ENCODE measurements at places on chromosomes 4 and X.

- no peak for DNase-seq
Observed at GRCh38 chrX:33808636-33809035, 323.5 kb downstream of the FAM47A start.

- DNase-seq = peak; percentile 9
Observed at GRCh38 chr4:112951362-112952312, 97.8 kb upstream of the ANK2 start.

DNA sequence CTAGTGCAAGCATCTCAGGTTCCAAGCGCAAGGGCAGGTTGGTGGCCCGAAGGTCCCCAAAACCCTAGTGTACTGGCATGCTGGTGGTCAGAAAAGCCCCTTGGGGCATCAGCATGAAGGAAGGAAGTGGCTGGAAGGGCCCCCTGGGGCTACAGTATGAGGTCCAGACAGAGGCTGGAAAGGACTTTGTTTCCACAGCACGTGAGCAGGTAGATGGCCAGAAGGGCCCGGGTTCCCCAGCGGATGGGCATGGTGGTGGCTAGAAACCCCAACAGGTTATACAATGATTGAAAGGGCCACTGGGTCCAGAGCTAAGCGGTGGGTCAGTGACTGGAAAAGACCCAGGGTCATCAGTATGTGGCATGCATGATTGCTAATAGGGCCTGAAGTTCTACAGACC lies 34.7 kb upstream of the DCAF8L1 start:
- DNase-seq = no peak

GRCh38 chr4:176840166-176840565 lies 47.4 kb upstream of the VEGFC start:
- DNase-seq = no peak

DNA sequence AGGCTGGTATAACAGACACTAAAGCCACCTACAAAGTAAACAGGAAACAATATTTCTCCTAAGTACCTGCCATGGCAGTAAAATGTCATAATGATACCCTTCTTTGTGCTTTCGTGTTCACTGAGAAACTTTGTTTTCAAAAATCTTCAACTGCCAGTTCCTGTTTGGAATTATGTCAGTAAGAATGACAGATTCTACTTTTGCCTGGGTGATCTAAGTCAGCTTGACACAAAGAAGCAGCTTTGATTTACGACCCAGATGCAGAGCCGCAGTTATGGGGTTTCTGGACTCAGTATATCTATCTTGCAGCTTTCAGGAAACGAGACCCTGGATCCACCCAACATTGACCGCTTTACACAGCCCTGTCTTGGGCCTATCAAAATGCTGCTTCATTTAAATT lies 71.2 kb downstream of the SNX25 start:
- no peak for DNase-seq

- DNase-seq = no peak
Observed at GRCh38 chr4:41748571-41749475, at the start of gene PHOX2B. TSS of gene PHOX2B (minus strand) at chr4:41748725. CDS start at chr4:41748610, 115 bp downstream.

DNA sequence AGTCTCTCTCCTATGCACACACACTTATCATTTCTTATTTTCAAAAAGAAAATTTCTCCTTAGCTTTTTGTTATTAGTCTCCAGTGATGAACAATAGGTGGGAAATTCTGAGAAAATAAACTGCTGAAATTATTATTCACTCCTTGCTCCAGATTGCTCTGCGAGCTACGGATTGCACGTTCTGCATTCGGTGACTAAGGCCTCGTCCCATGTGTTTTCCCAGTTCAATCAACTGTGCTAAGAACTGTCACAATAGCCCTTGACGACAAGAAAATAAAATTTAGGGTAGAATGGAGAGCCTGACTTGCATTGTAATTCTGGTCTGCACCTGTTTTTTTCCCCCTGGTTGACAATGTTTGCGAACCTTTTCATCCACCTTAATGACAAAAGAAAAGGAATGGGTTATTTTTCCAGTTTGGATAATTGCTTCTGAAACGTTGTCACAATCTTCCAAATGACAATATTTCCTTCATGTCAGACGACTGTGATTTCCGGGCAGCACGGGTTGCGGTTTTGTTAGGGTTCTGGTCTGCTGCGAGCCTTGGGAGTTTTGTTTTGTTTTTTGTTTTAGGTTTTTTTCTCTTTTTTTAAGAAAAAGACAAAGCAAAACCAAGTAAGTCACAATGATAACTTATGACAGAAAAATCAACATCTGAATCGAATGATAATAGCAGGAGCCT lies 124.5 kb upstream of the NOCT start:
- no peak for DNase-seq

- no peak for DNase-seq
Observed at GRCh38 chr4:159950707-159951106, 847.8 kb downstream of the RAPGEF2 start.

GRCh38 chr4:101540336-101540735 lies 193.0 kb upstream of the PPP3CA start:
- DNase-seq = peak; percentile 61

DNA sequence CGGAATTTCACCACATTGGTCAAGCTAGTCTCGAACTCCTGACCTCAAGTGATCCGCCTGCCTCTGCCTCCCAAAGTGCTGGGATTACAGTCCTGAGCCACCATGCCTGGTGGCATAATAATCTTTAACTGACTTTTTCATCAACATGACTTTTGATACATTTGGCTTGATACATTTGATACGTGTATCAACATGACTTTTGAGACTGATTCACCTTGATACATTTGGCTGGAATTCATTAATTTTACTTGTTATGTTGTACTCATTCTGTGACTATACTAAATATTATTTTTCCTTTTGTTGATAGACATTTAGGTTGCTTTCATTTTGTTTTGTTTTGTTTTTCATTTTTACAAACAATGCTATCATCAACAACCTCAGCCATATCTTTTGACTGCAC lies 6.3 kb downstream of the TMEM154 start:
- DNase-seq = no peak

GRCh38 chr4:5758741-5759140 lies 47.7 kb downstream of the EVC start:
- peak; percentile 6 for DNase-seq

- DNase-seq = no peak
Observed at GRCh38 chrX:33175201-33175600, 36.1 kb downstream of the DMD start.

DNA sequence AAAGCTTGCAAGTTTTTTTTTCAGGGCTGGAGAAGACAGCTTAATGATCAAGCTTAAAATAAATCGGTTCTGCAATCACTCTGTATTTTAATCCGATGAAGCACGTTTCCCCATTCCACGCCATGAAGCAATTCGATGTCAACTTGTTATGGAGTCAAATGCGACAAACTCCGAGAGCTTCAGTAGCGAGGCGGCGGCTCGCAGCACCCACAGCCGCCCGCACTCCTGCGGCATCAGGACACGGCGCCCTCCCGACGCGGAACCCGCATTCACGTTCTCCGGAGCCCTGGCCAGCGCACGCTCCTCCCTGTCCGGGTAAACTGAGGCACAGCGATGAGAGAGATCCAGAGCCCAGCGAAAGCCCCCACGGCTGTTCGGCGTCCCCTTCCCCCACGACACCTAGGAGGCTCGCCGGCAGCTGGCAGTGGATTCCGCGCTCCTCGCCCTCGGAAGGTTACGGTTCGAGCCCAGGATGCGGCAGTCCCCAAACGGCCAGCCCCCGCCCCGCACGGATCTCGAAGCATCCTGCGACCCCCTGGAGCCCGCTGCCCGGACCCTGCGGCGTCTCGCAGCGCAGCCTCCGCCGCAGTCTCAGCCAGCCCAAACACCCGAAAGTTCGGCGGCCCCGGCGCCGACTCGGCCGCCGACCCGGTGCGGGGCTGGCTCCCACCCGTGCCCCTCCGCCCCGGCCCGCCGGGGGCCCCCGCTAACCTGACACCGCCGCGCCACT lies 507 bp downstream of the MFAP3L start:
- DNase-seq = no peak

DNA sequence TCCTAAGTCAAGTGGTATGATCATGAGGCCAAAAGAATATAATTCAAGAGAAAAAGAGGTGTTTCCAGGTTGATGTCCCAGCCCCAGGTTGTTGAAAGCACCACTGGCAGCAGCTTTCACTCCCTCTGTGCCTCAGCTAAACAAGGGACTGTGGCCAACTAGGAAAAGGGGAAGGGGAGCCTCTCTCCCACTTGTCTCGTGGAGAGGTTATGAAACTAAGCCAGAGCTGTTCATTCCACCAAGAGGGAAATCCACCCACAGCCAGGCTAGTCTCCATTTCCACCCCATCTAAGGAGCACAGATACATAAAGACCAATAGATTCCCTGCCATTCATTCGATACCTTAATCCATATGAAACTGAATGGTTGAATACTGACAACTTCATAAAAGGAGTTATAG lies 8.1 kb downstream of the ANXA5 start:
- peak; percentile 74 for DNase-seq

DNA sequence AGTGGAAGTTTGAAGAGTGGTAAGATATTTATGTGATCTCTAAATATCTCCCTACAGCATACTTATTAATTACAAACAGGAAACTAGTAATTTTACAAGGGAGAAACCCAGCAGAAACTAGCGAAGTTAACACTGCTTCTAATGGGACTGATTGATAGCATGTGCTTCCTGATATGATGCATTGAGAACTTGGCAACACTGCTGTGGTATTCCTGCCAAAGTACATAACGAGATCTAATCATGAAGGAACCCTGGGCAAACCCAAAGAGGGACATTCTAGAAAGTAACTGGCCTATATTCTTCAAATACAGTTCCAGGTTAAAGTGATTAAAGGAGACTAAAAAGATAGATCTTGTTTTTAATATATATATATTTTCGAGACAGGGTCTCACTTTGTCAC lies 4.6 kb upstream of the GPR34 start:
- no peak for DNase-seq

DNA sequence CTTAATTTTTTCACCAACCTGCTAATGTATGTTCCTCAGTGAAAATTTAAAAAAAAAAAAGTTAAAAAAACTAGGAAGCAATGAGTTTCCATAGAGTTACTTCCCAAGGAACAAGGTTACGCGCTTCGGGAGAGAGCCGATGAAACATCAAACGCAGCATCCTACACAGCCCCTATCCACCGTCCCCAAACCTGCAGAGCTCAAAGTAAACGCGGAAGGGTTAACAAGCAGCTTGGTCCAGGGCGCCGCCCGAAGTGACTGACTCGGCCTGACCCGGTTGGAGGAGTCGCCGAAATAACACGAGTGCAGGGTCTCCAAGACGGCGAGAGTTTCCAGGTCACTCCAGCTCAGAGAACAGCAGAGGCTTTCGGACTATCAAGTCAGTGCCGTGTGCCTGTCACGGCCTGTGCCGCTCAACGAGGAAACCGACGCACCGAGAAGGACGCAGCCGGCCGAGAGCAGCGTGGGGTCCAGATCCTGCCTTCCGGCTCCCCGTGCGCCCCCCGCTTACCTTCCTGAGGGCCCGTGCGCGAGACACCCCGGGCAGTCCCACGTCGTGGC lies 512 bp downstream of the NOP14 start:
- DNase-seq = peak; percentile 20

- no peak for DNase-seq
Observed at GRCh38 chrX:119013164-119013563, 38.7 kb downstream of the LONRF3 start.

- DNase-seq = peak; percentile 77
Observed at GRCh38 chr4:98932539-98932938, 3.6 kb upstream of the EIF4E start.

- DNase-seq = no peak
Observed at GRCh38 chr4:62328526-62328925, 1128.4 kb downstream of the ADGRL3 start.

- no peak for DNase-seq
Observed at GRCh38 chr4:83890816-83891215, 354.9 kb downstream of the GPAT3 start.

DNA sequence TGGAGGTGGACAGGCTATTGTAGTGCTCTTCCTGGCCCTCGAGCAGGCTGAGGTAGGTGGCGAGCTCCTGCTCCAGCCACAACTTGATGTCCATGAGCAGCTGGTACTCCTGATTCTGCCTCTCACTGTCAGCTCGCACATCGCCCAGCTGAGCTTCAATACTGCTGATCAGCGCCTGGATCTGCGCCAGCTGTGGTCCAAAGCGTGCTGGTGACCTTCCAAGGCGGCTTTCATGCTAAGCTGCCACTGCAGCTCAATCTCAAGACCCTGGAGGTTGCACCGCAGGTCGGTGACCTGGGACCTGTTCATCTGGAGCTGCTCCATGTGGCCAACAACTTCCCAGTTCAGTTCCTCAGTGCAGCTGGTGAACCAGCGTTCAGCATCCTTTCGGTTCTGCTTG lies 31.2 kb downstream of the LRIT3 start:
- DNase-seq = no peak

- no peak for DNase-seq
Observed at GRCh38 chr4:74559853-74560252, 114.9 kb downstream of the AREG start.

GRCh38 chrX:47706575-47706974 lies 47.6 kb upstream of the UXT start:
- peak; percentile 24 for DNase-seq

GRCh38 chrX:131626681-131627296 lies 82.9 kb downstream of the OR13H1 start:
- DNase-seq = no peak

- no peak for DNase-seq
Observed at GRCh38 chrX:53223955-53224859, 800 bp downstream of the KDM5C start.

DNA sequence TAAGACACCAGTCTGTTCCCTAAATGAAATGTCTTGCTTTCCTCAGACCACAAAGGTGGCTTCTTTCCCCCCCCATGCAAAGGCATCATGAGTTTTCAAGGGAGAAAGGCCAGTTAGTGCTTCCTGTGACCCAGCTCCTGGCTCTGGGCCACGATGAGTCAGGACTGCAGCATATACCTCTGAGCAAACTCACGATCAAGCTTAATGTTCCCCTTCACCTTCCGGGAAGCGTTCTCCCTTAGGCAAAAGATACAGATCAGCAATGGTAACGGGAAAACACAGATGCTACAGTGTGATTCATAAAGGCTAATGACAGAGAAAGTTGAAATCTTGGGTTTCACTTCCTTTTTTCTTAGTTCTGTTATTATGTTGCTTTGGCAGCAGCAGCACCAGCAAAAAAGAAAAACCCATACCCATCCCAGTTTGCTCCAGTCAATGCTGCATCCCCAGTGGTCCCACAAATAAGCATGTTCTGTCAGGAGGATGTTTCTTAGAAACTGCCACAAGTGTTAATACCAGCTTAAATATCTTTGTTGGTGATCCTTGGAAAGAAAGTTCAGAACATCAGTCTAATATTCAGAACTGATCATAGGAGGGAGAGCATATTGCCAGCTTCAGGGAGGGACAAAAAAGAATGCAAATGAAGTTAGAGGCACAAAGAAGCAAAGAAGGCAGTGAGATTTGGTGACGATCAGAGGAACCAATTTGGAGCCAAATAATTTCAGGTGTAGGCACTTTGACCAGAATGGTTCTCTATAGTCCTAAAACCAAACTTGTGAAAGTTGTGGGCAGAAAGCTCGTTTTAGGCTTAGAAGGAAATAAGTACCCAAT lies 41.2 kb downstream of the LONRF3 start:
- peak; percentile 87 for DNase-seq

- DNase-seq = no peak
Observed at GRCh38 chr4:134470544-134470943, 269.0 kb upstream of the PABPC4L start.

- no peak for DNase-seq
Observed at GRCh38 chr4:139540632-139541031, 15.4 kb downstream of the SETD7 start.
